ENCODE measurements at places on chromosomes 6 and 20.

DNA sequence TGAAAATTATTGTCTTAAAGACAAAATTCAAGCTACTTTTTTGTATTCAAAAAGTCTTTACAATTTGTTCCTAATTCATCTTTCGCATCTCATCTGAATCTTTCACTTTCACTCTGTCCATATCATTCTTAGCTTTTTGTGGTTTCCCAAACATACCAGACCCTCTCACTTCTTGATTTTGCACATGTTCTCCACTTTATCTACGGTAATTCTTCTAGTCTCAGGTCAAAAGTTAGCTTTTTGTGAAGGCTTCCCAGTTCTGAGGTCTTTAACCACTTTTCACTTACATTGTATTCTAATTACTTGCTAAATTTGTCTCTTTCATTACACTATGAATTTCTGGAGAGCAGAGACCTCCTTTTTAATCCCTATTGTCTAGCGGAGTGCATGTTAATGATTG is 34.6 kb upstream of the EPHA7 start:
- no peak for DNase-seq

DNA sequence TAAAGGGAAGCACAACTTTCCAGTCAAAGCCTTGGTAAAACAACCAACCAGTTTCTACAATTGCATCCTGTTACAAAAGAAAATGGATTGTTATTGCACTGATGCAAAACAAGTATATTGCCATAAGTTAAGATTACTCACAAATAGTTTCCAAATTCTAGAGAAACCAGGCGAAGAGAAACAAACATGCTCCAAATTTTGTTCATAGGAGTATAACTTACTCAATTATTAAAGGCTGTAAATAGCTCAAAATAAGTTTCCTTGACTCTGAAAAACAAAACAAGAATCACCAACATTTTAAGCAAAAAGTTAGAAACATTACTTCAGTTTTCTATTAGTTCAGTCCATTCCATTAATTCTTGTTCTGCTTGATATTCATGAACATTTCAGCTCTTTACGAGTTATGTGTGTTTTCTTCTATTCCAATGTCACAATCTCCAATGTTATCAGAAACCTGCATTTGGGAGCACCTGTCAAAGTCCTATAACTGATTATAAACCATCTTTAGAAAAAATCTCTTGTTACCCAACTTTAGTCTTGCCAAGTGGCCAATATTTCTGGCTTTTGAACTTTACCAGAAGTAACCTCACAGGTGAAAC is 137.9 kb upstream of the THBS2 start:
- DNase-seq = no peak

- no peak for DNase-seq
Measured at GRCh38 chr6:10314163-10314955, 100.5 kb downstream of the TFAP2A start.

DNA sequence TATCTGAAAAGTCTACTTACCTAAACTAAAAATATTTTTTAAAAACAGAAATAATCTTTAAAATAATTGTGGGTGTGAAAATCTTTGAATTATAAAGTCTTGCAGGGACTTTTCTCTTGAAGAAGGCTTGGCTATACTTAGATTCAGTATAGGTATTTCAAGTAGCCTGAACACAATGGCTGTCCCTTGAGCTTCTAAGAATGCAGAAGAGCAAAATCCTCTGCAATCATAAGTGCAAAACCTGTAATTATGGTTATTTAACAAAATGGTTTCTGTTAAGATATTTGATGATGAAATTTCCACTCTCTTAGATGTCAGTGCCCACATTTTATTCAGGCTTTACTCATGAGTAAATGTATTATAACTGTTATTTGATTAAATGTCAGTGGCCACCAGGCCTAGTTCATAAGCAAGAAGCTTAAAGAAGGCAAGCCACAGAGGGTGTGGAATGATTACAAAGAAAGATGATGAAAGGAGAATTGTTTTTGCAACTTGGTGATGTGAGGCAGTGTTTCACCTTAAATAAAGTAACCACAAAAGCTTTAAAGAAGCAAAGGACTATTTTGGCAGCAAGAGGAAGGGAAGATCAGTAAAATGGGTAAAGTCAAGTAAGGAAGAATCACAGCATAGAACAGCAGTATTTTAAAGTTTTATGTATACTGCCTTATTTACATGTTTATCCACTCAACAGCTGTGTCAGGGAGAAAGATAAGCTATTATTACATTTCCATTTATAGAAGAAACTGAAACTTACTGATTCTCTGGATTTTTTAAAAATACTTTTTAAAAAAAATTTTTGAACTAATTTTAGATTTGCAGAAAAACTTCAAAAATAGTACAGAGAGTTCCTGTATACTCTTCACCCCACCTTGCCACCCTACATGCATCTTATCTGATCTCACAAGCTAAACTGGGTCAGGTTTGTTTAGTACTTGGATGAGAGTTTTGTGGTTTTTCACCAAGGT is 351.2 kb upstream of the RUNX2 start:
- no peak for DNase-seq

- DNase-seq = no peak
Measured at GRCh38 chr6:4224067-4224978, 88.9 kb upstream of the ECI2 start.

DNA sequence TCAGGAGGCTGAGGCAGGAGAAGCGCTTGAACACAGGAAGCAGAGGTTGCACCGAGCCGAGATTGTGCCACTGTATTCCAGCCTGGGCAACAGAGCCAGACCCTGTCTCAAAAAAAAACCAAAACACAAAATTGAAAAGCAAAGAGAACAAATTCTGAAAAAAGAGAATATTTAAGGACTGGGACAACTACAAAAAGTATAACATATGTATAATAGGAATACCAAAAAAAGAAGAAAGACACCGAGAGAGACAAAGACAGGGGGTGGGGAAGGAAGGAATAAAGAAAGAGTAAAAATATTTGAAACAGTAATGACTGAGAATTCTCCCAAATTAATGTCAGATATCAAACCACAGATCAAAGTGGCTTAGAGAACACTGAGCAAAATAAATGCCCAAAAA is 5.5 kb upstream of the ZNF391 start:
- no peak for DNase-seq

DNA sequence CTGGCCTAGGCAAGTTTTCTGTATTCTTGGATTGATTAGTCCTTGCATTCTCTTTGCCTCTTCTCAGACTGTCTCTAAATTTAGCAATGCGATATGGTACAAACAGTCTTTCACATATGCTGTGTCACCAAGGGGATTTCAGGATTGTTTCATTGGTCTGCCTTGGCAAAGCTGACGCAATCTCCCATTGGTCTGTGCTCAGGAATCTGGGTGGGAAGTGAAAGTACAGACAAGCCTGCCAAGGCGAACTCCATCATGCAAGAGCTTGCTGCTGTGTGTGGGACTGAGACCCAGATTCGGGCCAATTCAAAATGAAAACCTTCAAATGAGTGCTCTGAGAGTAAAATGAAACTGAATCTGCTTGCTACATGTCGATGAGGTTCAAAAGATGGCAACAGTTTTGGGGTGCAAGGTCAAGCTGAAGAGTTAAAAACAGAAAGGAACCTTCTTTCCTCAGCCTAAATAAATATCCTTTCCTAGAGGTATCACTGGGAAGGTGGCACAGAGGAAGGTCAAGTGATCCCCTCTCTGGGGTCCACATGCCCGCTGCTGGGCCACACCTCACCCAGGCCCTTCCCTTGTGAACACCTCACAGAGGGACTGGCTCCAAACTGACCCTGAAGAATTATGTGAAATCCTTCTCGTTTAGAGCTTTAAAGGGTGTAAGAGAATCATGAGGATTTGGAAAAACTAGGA is 198.8 kb upstream of the PREP start:
- DNase-seq = peak; percentile 88

DNA sequence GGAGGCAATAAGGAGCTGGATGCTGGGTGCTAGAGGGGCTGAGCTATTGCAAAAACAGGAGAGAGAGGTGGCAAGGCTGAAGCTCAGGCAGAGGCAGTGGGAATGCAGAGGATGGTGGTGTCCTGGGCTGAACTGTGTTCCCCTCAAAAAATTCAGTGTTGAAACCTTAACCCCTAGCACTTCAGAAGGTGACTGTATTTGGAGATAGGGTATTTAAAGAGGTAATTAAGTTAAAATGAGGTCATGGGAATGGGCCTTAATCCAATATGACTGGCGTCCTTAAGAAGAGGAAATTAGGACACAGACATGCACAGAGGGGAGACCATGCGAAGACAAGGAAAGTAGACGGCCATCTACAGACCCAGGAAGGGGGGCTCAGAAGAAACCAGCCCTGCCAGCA is 11.5 kb upstream of the MMP9 start:
- no peak for DNase-seq

GRCh38 chr6:156598071-156598854 is 178.9 kb upstream of the ARID1B start:
- DNase-seq = no peak

- peak; percentile 75 for DNase-seq
Measured at GRCh38 chr6:31068669-31069340, 43.6 kb downstream of the C6orf15 start.

DNA sequence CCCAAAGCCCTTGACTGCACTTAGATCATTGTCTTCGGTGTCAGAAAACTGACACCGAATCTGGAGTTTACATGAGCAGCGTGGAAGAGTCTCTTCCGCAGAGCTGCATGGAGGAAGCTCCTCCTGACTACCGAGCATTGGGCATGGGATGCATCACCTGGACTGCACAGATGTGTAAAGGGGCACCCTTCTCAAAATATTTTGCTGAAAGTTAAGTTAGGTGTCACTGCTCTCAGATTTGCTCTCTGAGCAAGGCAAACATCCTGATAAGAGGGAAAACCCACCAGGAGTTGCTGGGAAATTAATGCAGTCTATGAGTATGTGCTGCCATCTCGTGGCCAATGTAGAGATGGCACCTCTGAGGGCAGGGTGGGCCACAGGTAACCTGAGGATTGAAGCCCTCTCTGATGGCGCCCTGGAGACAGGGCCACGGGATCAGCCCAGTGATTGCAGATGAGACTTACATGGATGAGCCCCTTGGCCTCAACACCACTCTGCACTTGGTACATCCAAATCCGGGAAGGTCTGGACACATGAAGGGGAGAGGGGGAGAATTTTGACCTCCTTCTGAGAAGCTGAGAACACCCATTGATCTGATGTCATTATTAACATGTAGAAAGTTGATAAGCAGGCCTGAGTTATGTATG is 129.9 kb downstream of the LPA start:
- DNase-seq = peak; percentile 69

- no peak for DNase-seq
Measured at GRCh38 chr6:105649192-105649591, 246.3 kb upstream of the PREP start.

DNA sequence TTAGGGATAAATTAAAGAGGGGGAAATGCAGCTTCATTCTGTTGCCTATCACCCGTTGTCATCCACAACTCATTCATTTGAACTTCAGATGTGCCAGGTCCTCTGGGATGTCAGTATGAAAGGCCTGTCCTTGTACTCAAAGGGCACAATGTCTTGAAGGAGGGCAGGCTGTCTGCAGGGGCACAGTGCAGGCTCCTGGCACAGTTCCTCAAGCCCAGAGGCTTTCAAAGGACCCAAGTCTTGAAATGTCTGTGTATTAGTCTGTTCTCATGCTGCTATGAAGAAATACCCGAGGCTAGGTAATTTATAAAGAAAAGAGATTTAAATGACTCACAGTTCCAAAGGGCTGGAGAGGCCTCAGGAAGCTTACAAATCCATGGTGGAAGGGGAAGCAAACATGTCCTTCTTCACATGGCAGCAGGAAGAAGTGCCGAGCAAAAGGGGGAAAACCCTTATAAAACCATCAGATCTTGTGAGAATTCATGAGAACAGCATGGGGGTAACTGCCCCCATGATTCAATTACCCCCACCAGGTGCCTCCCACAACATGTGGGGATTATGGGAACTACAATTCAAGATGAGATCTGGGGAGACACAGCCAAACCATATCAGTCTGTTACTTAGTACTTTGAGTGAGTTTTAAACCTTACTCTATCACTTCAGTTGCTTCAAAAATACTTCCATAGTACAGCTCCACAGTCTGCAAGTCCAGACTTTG is 9.4 kb downstream of the SNX9 start:
- DNase-seq = no peak

- no peak for DNase-seq
Measured at GRCh38 chr6:136087986-136088385, 162.1 kb downstream of the MTFR2 start.

DNA sequence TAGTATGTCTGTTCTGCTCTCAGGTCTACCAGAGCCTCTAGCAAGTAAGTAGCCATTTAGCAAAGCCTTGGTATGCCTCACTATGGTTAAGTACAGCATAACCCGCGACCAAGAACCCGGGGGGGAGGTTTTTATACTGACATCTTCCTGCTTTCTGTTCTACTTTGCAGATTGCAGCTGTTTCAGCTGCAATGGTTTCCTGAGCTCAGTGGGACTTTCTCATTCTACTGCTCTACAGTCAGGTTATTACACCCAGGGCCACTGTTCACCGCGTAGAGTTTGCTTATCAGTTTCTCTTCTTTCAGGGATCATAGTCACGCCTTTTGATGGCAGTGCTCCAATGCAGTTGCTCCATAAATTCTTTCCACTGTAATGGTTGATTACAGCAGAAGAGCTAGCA is 631.3 kb downstream of the TFAP2A start:
- DNase-seq = no peak

DNA sequence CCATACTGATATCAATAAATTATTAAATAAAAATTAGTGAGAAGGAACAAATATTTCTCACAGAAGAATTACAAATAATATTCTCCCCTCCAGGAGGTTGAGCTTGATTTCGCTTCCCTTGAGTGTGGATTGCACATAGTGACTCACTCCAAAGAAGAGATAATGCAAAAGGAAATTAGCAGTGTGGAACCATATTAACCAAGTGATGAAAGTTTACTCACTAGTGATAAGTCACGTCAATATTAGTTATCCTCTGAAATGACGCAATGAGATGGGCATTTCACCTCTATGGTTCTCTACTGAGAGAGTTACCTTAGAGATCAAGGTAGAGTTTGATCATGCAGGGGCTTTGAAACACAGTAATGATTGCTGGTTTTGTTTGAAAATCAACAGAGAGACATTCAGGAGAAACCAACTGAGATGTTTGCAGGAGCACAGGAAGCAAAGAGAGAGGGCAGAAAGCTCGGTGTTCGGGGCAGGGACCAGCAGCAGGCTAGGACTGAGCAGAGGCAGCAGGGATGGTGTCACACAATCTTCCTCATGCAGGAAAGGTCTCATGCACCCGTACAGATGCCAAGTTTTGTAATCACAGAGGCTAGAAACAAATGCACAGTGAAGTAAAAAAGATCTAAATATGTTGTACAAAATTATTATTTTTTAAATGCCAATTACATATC is 634.5 kb downstream of the QKI start:
- DNase-seq = no peak

All from suprapubic skin (tissue), 4 donors.